ENCODE measurements at places on chromosomes 2 and 18.
A peak's percentile ranks its signal among the peaks of the same experiment; 100 is the strongest.

DNA sequence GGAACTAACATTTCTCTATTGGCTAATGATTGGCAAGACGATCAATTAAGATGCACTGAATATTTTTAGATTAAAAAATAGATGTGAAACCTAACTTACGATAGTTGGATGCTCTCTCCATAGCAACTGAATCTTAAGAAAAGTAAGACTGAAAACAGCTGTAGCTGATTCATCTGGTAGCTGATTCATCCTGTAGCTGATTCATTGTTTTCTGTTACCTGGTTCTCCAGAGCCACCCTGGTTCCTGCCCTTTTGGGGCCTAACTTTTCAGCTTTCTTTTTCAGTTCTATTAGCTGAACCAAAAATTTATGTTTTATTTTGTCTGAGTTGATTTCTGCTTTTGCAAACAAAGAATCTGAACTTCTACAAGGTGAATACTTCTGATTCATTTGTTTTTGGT lies 22.7 kb upstream of the SPR start:
- peak; percentile 74 for DNase-seq

- no peak for DNase-seq
Measured at GRCh38 chr18:36325846-36326245, 28.3 kb downstream of the FHOD3 start.

DNA sequence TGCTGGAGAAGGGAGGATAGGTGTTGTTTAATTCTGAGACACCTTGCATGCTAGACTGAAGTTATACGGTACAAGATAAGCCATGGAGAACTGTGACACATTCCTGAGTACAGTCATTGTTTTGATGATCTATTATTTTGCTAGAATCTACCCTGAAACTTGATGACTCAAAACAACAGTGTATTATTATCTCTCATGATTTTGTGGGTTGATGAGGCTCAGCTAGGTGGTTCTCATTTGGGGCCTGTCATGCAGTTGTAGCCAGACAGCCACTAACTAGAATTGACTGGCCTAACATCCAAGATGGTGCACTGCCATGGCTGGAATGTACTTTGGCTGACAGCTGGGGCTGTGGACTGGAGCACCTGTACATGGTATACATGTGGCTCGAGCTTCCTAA lies 5.4 kb upstream of the IL1R1 start:
- no peak for DNase-seq

- peak; percentile 36 for DNase-seq
Measured at GRCh38 chr2:24972315-24972961, 683 bp upstream of the DNAJC27 start.

DNA sequence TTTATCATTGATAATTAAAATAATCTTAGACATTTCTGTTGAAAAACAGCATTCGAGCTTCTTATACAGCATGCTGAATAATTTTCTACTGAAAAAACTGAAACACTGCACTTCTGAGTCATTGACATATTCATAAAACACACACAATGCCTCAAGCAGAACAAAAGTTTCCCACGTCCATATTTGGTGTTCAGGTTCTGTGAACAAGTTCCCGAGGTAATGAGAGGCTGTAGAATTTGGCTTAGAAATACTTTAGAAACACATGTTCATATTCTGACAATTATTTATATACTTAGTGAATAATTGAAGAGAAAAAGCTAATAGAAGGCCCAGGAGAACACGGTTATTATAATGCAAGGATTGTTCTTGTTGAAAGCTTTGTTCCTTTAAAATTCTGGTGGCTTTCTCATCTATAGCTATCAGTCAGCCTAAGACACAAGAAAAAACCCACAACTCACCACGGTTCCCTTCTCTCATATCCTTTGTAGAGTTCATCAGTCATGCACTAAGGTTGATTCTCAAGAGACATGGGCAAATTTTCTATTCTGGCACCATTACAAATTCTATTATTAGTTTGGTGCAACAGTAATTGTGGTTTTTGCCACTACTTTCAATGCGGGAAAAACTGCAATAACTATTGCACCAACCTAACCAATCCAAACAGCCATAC lies 194.4 kb downstream of the TMX3 start:
- DNase-seq, result no peak

DNA sequence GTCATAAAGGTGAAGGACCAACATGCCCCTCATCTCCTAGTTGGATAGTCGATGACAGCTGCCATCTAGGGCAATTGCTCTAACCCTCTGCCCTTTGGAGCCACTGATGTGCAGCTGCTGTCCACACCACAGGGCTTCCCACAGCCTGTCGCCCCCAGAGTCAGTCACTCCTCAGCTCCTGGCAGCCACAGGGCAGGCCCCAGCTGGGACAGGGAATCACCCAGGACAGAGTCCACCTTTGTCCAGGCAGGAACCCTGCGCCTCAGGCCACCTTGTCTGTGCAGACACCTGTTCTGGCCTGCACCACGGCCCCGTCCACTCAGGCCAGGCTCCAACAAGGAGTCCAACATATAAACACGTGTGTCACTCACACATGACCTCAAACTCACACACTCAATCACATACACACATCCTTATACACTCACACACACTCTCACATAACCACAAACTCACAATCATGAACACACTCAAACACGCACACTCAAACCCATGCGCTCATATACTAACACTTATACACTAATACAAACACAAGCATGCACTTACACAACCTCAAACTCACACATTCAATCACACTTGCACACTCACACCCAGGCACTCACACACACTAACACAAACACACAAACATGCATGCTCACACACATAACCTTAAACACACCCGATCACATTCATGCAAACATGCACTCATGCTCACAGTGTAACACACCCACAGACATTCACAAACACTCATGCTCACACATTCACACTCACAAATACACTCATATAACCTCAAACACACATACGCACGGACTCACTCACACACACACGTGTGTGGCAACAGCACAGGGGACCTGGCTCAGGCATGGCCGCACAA lies 29.7 kb downstream of the HDAC4 start:
- DNase-seq, result no peak

GRCh38 chr2:14942987-14943386 lies 310.5 kb downstream of the LRATD1 start:
- no peak for DNase-seq

DNA sequence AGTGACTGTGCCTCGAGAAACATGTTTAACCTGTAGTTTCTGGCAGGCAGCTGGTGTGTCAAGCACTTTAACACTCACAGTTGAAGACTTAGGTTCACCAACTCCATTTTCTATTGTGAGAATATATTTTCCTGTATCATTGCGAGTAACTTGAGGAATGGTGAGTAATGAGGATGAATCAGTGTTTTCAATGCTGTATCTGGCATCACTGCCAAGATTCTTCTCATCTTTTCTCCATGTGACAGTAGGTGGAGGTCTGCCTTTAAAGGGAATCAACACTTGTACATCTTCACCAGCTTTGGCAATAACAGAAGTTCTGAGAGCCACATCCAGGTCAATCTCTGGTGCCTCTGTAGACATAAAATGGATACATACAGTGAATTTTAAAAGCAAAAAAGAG lies 72.8 kb downstream of the PLEKHA3 start:
- no peak for DNase-seq

DNA sequence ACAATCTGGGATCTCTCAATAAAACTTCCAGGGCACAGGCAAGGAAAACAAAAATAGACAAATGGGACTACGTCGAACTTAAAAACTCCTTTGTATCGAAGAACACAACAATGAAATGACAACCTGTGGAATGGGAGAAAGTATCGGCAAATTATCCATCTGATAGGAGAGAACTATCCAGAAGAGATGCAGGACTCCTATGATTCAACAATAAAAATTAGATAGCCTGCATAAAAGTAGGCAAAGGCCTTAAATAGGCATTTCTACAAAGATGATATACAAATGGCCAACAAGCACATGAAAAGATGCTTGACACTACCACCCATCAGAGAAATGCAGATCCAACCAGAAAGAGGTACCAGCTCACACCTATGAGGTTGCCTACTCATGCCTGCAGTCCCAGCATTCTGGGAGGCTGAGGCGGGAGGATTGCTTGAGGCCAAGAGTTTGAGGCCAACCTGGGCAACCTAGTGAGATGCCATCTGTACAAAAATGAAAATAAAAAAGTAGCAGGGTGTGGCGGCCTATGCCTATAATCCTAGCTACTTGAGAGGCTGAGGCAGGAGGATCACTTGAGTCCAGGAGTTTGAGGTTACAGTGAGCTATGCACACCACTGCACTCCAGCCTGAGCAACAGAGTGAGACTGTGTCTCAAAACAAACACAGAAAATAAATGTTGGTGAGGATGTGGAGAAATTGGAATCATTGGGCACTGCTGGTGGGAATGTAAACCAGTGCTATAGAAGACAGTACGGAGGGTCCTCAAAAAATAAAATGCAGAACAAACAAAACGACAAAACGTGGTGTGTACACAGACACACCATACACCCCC lies 21.6 kb downstream of the TWIST2 start:
- no peak for DNase-seq

DNA sequence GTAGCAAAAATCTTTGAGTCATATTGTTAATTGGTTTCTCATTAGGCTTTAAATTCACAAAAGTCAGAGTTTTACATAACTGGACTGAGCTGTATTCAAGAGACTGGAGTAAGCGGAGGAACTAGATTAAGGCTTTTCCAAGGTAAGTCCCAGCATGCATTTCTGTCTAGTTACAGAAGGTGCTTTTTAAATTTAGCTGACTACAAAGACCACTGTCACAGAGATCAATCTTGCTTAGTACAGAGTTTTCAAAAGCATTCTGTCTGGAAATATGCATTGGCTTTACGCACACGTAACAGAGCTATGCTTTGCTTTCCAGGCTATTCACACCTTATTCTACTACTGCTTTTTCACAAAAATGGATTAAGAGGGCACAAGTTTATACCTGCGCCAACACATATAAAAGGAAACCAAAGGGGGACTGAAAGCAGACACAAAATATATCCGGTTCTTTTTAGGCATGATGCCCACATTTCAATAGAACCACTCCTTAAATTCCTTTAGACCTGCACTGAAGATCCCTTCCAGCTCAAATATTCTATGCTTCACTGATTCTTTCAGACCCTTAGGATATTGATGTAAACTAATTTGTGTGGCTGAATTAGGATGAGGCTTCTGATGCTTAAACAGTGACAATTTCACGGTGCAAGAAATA lies 560.7 kb upstream of the CRIM1 start:
- DNase-seq, result no peak

GRCh38 chr2:32051836-32052439 lies 11.4 kb upstream of the SPAST start:
- no peak for DNase-seq

GRCh38 chr2:210681491-210681890 lies 125.1 kb downstream of the CPS1 start:
- DNase-seq, result no peak

- DNase-seq, result no peak
Measured at GRCh38 chr2:205024822-205025518, 479.7 kb downstream of the PARD3B start.

GRCh38 chr2:68412127-68412819 lies 47.2 kb downstream of the PLEK start:
- no peak for DNase-seq

DNA sequence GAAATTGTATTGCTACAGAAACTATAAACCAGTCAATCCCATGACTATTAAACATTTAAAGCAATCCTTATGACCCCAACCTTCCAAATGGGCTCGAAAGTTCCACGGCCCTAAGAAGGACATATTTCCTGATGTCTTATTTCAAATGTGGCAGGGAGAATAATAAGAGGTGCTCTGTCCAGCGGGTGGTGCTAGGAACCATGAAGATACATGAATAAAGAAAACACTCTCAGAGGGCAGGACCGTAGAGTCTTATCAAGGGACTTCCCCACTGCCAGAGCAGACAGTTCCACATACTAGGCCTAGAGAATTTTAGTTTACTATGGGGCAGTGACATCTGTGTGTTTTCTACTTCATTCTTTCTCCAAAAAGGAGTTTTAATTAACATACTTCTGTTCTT lies 187.1 kb upstream of the PIK3C3 start:
- DNase-seq, result peak; percentile 49

- no peak for DNase-seq
Measured at GRCh38 chr2:220466251-220466691, 838.8 kb downstream of the SLC4A3 start.

GRCh38 chr2:19321946-19322345 lies 36.5 kb downstream of the OSR1 start:
- no peak for DNase-seq

- peak; percentile 59 for DNase-seq
Measured at GRCh38 chr18:36942264-36942663, 113.3 kb downstream of the KIAA1328 start.

DNA sequence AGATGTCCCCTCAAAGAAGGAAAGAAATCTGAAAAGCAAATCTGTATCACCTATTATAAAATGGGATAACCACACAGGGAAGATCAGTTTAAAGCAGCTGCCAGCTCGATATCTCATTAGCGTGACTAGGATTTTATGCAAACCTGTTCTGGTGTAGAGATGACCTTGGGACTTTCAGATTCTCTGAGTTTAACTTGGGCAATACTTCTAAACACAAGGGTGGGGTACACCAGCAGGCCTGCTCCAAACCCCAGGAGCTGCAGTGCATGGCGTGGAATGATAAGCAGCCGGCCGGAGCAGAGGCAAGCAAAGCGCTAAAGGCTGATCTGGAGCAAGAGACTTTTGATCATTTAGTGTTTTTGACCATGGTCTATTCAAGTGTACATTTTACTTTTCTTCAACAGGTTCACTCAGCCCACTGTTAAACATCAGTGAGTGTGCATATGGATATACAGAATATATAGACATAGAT lies 4.7 kb downstream of the SERTAD2 start:
- DNase-seq, result no peak

DNA sequence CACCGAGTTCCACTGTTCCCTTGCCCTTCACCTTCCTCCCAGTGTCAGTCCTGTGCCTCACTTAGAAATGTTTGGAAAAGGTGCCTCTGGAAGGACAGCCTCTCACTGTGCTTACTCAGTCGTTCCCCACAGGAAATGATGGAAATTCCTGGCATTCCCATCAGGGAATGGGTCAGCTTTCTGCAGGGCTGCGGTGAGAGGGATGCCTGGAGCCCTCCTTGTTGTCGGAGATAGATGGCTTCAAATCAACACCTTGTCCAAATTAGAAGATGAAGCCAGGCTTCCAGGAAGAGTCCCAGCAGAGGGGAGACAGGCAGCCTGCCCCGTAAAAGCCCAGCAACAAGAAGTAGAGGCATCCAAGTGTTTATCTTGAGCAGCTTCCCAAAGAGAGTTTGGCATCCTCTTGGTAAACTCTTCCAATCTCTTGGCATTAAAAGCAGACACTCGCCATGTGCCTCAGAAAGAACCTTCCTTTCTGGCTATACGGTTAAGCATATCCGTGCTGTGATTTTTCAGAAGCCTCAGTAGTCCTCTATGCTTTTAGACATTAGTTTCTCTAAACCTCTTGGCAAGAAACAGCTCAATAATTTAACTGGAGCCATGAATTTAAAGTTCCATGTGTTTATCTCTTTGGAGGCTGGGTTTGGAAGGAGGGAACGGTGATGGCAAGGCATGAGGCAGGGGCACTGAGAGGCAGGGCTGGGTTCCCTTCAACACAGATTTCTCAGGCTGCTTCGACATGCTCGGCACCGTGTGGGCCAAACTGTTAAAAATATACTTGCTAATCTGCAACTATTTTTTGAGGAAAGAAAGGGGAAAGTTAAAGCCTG lies 25.1 kb downstream of the COLEC12 start:
- no peak for DNase-seq

Data from GM13977 (cell line).